ENCODE measurements at places on chromosomes 3 and 15.
A peak's percentile ranks its signal among the peaks of the same experiment; 100 is the strongest.

- DNase-seq = no peak
Observed at GRCh38 chr15:85913461-85913860, 118.7 kb upstream of the KLHL25 start.

GRCh38 chr3:157782236-157782635 lies 279.0 kb upstream of the VEPH1 start:
- DNase-seq = no peak

DNA sequence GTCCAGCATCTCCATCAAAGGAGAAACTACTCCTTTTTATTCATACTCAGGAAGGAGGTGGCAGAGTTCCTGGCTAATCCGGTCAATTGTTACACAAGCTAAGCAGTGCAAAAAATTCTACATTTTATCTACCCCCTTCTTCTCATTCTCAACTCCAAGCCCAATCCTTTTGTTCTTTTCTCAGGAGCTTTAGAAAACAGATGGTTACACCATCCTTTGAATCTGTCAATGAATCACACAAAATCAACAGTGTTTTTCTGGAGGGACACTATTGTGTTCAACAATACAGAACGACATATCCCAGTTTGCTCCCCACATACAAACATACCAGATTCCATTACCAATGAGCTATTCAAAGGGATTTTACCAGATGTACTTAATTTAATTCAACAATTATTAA lies 362.1 kb downstream of the MAGI1 start:
- no peak for DNase-seq

DNA sequence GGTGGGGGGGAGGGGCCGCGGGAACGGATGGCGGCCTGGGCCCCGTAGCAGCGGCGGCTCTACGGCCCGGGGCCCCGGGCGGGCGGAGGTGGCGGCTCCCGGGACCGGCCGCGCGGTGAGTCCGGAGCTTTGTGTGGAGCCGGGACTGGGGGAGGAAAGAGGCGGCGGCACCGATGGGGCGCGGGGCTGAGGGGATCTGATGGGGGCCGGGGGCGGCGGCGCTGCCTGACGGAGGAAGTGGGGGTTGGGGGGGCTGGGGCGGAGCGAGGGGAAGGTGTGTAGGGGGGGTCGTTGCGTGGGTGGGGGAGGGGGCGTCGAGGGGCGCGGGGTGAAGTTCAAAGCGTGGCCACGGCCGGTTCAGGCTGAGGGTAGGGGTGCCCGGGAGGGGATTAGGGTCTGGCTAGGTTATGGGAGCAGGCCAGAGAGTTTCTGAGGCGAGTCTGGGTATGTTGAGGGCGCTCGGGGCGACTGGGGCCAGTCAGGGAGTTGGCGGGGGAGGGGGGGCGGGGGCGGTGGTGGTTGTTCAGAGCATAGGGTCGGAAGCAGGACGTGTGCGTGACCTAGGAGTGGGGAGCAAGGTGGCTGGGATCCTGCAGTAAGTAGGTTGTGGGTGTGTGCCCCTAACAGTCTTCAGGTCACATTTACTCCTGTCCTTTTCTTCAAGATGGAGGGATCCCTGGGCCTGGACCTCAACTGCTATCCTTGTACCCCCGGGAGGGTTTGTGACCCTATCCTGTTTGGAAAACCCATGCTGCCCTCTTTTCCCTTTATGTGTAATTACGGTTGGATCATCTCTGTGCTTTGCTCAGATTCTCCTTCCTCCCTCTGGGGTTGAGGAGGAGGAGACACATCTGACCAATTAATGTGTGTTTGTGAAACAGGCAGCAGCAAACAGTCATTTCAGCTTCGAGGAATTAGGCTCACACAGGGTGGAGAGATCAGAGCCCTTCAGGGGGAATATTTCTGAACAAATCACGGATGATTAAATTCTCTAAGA lies 644 bp downstream of the ZNF609 start:
- DNase-seq = peak; percentile 55

GRCh38 chr15:98221577-98221976 lies 261.1 kb downstream of the ARRDC4 start:
- no peak for DNase-seq

DNA sequence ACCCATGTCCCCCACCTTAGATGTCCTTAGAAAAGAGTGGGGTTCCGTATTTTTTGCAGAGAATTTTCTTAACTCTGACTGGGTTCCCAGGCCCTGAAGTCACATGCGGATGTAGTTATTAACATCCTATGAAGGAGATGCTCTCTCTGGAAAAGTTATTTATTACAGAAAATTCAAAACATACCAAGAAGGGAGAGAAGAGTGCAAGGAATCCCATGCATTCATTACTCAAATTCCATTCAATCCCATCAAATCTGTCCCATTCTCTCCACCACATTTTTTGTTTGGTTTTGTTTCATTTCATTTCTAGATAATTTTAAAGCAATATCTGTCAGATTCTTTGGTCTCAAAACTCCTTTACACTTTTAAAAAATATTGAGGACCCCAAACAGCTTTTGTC lies 34.3 kb upstream of the ANKRD34C start:
- DNase-seq = no peak

DNA sequence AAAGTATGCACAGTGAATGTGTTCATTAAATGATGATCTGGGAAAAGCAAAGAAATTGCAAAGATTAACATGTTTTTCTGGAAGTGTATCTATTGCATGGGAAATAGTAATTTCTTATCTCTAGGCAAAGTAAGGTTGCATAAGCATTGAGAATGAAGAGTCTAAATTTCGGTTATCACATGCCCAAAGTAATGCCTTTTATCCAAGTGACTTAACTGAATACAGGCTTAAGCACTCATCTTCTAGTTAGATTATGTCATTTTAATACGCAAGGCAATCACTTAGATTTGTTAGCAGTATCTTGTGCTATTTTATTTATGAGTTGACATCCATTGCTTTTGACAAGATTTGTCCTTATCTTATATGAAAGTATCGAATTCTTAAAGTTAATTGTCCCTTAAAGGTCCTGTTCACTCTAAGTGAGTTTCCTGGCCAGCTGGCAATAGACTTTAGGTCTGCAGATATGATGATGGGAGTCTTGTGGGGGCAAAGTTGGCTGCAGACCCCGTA lies 100.5 kb downstream of the NAALADL2 start:
- no peak for DNase-seq

GRCh38 chr3:73435055-73435454 lies 189.7 kb downstream of the PDZRN3 start:
- DNase-seq = no peak

- no peak for DNase-seq
Observed at GRCh38 chr3:17850448-17850847, 108.0 kb upstream of the TBC1D5 start.

DNA sequence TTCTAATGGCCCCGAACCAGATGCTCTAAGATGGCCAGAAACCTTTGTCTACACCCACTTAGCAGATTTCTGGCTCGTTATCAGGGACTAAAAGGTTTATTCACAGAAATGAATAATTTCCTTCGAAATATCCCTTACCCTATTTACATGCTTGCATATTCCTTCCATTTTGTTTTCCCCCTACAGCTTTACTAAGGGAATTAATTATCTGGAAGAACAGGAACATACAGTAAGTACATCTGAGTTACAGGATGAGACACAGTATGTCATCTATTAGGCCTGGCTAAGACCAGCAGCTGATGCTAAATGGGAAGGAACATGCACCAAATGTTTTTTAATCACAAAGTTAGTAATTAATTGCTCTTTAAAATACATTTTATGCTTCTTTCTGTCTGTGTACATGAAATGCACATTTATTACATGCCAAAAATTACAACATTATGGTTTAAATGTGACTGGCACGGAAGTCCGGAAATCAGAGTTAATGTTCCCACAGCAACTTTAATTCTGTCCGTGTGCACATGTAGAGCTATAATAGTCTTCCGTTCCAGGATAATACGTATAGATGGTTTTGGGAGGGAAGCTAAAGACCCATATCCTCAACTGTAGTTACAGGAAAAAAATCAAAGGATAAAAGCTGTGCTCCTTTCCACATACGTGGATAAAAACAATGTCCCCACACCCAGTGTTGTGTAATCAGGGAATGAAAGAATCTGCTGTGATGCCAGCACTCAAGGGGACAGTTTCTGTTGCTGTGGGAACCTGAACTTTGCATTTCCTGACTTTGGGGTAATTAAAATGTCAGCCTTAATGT lies 82.0 kb downstream of the TIGIT start:
- DNase-seq = no peak

GRCh38 chr15:89171136-89172072 lies 50.0 kb downstream of the RLBP1 start:
- no peak for DNase-seq
